Type B pancreatic cell (in vitro differentiated cells): ENCODE measurements at places on chromosomes 12 and 14.

DNA sequence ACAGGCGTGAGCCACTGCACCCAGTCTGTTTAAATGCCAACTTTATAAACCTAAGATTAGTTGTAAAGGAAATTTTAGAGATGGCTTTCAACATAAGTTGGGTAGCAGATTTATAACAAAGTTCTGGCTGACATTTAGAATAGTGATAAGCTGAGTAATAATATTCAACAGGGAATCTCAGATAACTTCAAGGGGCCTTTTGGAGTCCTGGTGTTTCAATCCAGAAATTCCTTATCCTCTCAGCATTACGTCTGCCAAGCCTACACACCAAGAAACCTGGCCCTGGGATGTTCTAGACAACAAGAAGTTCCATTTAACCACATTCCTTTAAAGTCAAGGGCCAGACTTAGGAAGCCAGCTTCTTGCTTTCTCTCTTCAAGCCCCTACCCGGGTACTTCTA lies 59.5 kb upstream of the DYRK2 start:
- DNase-seq = no peak

DNA sequence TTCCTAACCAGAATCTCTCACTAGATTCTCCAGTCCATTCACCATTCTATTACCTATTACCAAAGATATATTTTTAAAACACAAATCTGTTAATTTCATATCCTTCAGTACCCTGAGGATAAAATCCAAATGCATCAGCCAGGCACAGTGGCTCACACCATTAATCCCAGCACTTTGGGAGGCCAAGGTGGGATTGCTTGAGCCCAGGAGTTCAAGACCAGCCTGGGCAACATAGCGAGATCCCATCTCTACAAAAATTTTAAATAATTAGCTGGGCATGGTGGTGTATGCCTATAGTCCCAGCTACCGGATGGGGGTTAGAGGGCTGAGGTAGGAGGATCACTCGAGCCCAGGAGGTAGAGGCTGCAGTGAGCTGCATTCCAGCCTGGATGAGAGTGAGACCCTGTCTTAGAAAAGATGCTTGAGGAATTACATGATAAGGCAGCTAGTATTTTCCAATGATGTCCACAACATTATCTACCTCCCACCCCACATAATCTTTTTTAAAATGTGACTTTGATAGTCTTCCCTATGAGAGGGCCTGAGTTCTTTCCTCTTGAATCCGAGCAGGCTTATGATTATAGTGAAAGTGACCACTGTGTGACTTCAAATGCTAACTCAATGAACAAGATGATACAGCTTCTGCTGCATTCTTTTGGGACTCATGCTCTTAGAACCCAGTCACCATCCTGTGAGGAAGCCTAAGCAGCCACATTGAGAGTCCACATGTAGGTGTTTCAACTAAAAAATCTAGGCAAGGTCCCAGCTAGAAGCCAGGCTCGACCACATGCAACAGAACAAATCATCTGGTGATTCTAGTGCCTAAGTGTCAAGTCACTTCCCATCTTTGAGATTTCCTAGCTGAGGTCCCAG lies 18.0 kb downstream of the HECTD1 start:
- DNase-seq = no peak

- no peak for DNase-seq
Observed at GRCh38 chr14:88961214-88961613, 136.8 kb downstream of the TTC8 start.

GRCh38 chr12:108273217-108273616 lies 65.9 kb downstream of the CMKLR1 start:
- DNase-seq = no peak

DNA sequence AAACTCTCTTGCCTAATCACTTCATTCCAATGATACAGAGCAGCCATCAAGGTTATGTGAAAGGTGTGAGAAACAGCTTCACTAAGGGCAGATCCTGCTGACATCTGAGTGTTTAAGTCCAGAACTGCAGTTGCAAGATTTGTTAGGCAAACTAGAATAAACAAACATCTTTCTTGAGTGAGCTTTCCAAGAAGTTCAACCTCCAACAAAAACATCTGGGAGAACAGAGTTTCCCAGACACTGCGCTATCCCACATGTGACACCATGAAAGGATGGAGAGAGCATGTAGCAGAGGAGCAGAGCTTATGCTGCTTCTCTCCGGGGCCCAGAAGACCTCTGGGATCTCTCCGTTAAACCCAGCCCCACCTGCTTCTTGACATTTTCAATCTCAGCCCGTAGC lies 5.6 kb downstream of the KRT76 start:
- DNase-seq = no peak

GRCh38 chr14:33866425-33867088 lies 84.3 kb downstream of the EGLN3 start:
- DNase-seq = no peak

- DNase-seq = no peak
Observed at GRCh38 chr12:53207042-53207441, at the start of gene ITGB7. TSS of gene ITGB7 (minus strand) at chr12:53207251. CDS start at chr12:53200443, 6,808 bp downstream.

DNA sequence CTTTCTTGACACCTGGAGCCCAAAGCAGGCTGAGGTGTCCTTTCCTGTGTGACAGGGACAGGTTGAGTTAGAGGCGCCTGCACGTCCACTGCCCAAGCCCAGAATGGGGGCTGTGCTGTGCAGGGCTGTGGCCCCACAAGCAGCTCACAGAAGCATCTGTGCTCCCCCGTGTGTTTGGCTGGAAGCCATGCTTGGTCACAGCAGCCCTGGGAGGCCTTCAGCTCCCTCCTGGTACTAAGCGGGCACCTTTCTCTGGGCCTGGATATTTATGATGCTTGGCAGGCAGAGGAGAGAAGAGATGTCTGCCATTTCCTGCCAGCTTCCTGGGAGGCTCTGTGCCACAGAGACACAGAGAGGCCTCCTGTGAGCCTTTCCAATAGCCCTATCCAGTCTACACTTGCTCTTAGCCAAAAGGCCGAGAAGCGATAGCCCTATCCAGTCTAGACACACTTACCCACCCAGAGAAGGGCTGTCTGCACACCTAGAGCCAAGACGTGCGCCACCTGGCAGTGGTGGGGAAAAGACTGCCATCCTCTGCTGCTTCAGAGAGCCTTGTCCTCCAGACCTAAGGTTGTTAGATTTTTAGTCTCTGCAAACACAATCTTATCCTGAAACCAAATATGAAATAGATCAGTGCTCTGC lies 117.4 kb downstream of the GCH1 start:
- DNase-seq = no peak
